Foreskin fibroblast (primary cell): ENCODE measurements at places on chromosomes 1 and 21.

DNA sequence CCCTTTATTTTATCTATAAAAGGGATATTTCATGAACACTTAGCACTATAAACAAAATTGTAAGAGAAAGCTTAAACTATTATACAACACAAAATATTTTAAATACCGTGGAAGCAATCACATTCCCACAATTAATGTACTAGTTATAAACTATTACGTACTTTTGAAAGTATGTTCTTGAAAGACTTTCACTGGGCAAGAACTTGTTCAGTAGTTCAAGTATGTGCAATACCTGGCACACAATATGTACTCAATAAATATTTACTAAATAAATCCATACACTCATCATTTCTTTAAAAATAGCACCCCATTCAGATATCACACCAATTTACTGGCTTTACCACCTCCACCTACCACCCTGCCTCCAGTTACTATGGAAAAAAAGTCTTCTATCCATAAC is 12.6 kb upstream of the FMO2 start:
- peak; percentile 12 for DNase-seq

- DNase-seq: no peak
Observed at GRCh38 chr1:46001081-46001785, 131.2 kb downstream of the PIK3R3 start.

GRCh38 chr1:110798691-110799256 is 74.2 kb upstream of the CD53 start:
- DNase-seq: peak; percentile 1

DNA sequence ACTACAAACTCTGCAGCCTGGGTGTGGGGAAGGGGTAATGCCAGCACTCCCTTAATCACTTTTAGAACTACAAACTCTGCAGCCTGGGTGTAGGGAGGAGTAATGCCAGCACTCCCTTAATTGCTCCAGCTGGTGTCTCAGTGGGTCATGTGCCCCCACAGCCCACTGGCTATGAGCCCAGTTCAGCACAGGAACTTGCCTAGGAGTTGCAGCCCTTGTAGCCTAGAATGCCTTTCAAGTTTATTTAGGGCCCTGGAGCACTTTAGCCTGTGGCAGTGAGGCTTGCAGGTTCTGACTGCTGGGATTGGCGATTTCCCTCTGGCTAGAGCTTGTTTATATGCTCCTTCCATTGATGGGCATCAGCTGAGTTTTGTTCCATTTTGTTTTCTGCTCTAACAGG is 17.1 kb downstream of the VN1R5 start:
- no peak for DNase-seq

- no peak for DNase-seq
Observed at GRCh38 chr1:29232387-29232786, 1.7 kb upstream of the MECR start.

DNA sequence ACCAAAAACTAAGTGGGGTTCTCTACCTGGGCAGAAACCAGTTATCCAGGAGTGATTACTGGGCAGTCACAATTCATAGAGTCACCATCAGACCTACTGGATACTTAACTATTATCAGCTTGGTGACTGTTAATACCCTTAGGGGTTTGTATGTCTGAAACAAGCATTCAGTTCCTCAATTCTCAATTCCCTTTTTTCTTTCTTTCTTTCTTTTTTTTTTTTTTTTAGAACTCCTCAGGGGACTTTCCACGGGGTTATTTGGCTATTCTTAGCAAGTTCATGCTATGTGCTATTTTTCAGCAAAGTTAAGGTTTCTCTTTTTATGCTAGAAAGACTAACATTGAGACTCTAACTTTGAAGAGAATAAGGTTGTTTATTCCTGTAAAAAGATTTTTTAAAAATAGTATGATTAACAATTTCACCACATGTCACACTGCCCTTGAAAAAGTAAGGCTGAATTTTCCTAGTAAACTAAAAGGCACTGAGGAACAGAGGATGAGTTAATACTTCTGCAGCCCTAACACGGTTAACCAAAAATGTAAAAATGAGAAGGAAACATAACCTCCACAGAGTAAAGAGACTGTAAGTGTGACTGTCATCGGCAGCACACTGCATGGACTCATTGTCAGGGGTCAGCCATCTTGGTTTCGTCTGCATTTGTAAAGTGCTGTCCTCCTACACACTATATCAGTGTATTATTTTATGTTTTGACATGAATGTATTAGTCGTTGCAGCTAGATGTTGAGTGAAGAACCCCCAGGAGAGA is 310.2 kb downstream of the NTNG1 start:
- DNase-seq: no peak

DNA sequence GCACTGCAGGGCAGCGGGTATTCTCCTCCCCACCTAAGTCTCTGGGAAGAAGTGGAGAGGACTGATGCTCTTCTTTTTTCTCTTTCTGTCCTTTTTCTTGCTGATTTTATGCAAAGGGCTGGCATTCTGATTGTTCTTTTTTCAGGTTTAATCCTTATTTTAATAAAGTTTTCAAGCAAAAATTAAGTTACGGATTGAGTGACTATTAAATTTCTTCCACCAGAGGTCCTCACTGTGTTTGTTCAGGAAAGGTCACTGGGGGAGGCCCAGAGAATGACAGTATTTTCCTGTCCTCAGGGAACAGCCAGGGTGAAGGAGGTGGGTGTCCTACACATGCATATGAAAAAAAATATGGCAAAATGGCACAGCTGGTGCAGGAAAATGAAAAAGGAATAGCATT is 4.4 kb upstream of the ELF3 start:
- DNase-seq: peak; percentile 64

GRCh38 chr1:232184561-232185530 is 445.1 kb downstream of the SIPA1L2 start:
- no peak for DNase-seq

DNA sequence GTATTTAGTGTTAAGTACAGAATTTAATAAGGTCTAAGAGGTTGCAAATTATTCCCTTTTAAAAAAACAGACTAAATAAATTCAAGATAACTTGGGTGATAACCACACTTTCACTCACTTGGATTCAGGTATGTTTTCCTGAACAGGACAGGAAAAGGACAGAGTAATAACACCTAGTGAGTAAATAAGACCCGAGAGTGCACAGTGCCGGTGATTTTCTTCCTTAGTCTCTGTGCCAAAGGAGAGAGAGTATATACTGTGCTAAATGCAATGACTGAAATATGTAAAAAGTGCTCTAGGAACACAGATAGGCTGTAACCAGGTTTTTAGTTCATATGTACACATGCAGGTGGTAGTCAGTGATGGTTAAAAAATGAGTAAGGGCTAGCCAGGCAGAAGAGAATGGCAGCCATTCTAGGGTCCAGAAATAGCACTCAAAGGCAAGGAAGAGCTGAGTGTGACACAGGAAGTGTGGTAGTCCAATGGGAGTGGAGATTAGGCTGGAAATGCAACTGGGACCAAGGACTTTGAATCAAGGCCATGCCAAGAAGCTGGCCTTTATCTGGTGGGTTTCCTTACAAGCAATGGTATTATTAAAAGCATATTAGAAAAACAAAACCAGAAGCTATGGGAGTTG is 58.1 kb downstream of the NRIP1 start:
- DNase-seq: no peak

GRCh38 chr1:198942466-198942865 is 303.6 kb downstream of the PTPRC start:
- DNase-seq: no peak

DNA sequence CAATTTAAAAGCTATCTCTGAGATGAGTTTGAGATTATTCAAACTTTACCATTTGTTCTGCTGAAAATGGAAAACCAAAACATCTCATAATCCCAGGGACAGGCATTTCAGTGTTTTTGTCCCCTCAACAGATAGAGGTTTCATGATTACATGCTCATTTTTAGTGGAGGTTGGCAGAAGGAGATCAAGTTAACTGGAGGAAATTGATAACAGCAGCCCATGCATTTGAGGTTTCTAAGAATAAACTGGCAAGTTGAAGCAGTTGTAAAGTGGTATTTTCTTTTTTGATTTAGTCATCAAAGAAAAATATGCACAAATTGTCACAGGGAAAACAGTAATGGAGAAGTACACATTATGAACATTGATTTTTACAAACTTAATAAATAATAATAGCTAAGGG is 205.8 kb downstream of the PLA2G4A start:
- DNase-seq: no peak

DNA sequence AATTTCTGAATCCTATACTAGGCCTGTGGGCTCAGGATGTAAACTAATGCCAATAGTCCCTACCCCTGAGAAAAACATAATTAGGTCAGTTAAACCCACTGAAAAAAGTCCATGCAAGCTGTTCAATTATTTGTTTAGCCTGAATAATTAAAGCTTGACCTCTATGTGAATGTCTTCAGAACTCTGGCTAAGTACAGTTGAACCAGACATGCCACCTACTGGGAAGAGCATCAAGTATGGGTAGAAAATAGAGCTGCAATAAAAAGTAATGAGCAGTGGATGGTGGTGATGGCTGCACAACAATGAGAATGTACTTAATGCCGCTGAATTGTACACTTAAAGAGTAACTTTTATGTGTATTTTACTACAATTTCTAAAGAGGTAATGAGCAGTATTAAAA is 23.6 kb upstream of the SLC19A2 start:
- DNase-seq: no peak

GRCh38 chr1:207393610-207394009 is 60.5 kb upstream of the CR2 start:
- peak; percentile 94 for DNase-seq

GRCh38 chr1:7896994-7897393 is 43.6 kb downstream of the TNFRSF9 start:
- DNase-seq: no peak
